ENCODE measurements at places on chromosomes 7 and 10.

DNA sequence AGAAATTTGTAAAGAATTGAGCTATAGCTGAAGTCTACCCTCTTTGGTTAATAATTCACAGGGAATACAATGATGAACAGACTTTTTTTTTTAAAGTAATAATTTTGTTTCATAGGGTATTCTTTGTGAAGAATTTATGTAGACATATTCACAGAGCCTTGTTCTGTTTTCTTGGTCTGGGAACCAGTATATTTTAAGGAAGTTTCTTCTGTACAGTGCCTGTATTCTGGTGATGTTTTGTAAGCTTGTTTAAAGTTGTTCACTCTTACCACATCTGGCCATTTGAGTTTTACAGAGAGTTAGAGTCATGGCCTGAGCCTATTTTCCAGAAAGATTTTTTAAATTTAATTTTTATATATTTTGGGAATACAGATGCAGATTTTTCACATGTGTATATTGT, 70.3 kb downstream of the CCSER2 start:
- no peak for DNase-seq

DNA sequence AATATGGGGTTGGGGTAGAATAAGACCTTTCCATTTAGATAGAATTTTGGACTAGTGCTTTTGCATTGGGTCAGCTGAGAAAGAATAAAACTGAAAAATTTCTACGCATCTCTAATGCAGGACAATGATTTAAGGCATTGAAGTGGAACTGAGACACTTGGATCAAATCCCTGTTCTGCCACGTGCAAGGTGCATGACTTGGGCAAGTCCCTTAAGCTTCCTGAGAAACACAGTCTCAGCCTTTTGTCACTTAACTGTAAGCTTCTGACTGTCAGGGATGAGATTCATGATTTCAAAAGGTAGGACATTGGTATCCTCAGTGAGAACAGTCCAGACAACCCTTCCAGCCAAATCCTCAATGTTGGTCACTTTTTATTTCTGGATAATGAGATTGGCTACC, 59.2 kb downstream of the ENTPD1 start:
- DNase-seq, result no peak

GRCh38 chr10:11266426-11266825, 248.8 kb downstream of the CELF2 start:
- DNase-seq, result no peak

GRCh38 chr7:142418326-142418725, 160.5 kb upstream of the PRSS58 start:
- no peak for DNase-seq

- DNase-seq, result no peak
Observed at GRCh38 chr10:21993360-21994001, 10.0 kb downstream of the DNAJC1 start.

- no peak for DNase-seq
Observed at GRCh38 chr7:68321076-68321639, 1277.1 kb upstream of the AUTS2 start.

DNA sequence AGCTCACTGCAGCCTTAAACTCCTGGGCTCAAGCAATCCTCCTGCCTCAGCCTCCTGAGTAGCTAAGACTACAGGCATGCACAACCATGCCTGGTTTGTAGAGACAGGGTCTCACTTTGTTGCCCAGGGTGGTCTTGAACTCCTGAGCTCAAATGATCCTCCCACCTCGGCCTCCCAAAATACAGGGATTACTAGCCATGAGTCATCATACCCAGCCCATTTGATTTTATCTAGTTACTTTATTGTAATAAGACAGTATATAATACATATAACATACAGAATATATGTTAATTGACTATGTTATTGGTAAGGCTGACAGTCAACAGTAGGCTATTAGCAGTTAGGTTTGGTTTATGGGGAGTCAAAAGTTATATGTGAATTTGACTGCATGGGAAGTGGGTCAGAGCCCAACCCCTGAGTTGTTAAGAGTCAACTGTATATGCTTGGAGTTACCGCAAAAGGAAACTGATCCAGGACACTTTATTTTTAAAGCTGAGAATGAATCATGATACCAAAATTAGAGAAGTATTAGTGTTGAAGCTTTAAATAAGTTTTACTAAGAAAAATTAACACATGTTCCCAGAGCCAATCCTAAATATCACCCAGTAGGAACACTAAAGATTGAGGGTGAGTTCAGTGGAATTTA, 20.7 kb upstream of the KMT2E start:
- DNase-seq, result no peak

GRCh38 chr10:12707461-12708185, 293.9 kb downstream of the CCDC3 start:
- no peak for DNase-seq

GRCh38 chr7:135117096-135117495, 30.8 kb upstream of the TMEM140 start:
- no peak for DNase-seq

DNA sequence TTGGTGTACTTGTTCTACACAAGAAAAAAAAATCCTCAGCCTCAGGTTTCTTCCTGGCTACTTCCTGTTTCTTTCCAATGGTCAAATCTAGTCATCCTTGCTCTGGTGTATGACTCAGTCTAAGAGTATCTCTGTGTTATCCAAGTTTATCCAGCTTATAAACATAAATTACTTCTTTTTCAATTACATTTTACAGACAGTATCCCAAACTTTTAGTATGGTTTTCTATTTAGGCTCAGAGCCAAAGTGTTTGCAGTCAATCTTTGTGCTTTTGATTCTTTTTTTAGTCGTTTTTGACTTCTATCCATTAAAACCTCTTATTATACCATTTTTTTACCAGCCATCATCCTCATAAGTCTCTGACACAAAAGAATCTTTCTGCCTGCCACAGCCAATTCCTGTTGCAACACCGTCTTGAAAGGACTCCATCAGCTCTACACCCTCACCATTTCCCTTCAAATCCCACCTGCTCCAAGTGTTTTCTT, 294.6 kb downstream of the PTEN start:
- DNase-seq, result no peak

- no peak for DNase-seq
Observed at GRCh38 chr10:33817605-33818004, 483.1 kb upstream of the NRP1 start.

GRCh38 chr7:22364900-22365299, 7.9 kb upstream of the RAPGEF5 start:
- DNase-seq, result no peak

DNA sequence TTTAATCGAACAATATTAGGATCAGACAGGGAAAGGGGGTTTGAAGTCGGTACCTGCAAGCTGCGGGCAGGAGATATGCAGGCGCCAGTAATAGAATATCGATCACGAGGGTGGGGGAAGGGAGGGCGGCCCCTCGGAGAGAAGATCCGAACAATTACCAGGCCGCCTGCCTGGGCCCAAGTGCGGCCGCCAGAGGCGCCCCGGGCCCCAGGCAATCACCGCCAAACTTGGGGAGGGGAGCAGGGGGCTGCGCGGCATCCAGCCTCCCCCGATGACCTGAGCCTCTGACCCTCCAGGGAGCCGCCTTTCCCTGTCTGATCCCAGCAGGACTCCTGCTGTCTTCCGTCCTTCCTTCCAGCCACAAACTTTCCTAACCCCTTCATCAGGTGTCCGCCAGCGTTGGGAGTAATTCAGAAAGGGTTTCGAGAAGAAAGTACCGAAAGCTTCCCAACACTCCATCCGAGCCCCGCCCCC, 1.1 kb downstream of the NKX1-2 start:
- no peak for DNase-seq

DNA sequence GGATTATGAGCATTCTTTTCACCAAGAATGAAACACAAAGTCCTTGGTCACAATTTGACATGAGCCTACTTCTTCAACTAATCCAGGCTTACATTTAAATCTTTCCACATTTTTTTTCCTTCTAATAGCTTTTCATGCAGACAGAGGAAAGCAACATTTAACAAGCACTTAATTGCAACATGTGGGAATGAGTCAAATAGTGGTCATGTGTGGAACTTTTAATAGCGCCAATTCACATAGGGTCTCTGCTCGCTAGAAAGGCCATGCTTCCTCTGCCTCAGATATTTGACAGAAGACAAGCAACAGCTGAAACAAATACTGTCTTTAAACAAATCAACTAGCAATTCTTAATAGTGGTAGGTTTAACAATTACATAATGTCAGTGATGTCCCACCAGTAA, 285.9 kb upstream of the ETV1 start:
- DNase-seq, result no peak

GRCh38 chr10:51860257-51860656, 160.9 kb upstream of the CSTF2T start:
- no peak for DNase-seq

- DNase-seq, result no peak
Observed at GRCh38 chr10:6972226-6972625, 392.1 kb upstream of the PRKCQ start.

DNA sequence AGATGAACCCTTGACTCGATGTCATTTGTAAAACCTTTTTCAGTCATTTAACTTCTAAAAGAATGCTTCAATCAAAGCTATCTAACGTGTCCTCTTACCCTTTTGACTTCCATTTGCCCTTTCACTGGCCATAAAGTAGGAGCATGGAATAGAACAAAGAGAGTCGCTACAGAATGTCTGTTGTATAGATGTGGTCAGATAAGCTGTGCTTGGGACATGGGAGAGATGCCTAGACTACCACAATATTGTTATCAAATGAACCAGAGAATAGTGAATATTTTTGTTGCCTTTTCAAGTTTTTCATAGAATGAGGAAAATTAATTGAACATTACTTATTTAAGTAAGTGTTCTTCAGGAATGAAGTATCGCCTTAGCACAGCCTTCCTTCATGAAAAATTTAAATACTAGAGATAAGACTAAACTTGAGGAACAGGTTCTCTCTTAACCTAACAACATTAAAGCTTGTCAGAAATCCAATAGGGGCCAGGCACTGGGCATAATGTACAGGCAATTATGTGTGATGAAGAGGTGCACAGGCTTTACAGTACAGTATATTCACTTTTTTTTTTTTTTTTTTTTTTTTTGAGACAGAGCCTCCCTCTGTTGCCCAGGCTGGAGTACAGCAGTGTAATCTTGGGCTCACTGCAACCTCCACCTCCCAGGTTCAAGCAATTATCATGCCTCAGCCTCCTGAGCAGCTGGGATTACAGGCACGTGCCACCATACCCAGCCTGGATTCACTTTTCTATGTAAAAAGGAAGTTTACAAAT, 7.5 kb upstream of the KMT2E start:
- no peak for DNase-seq
